PC-9 (cell line): ENCODE measurements at places on chromosomes 3 and 15. TPM values are rescaled to one million over a fixed set of nuclear protein-coding genes. Genes with fewer than 3 reads are reported as not detected.

The SIAH2 gene
- 19.4 and 20.3 TPM in 2 replicates for total RNA-seq

The BFSP2 gene
- not detected in 2 replicates for total RNA-seq

The PCOLCE2 gene
- total RNA-seq = 1.5 and 2.5 TPM in 2 replicates

The FBXW12 gene
- total RNA-seq = not detected in 2 replicates

The TRPM1 gene
- total RNA-seq = not detected in 2 replicates

The ANKUB1 gene
- not detected in 2 replicates for total RNA-seq

The CCDC80 gene
- 142 and 162 TPM in 2 replicates for total RNA-seq

The SPATA12 gene
- 0.43 and 0.57 TPM in 2 replicates for total RNA-seq

The CHL1 gene
- not detected in 2 replicates for total RNA-seq

The CLDN1 gene
- 25.9 and 27.1 TPM in 2 replicates for total RNA-seq

The TRAIP gene
- total RNA-seq = 18.1 and 20.6 TPM in 2 replicates

The LRTM1 gene
- total RNA-seq = not detected in 2 replicates

The KAT2B gene
- 2.5 and 3.2 TPM in 2 replicates for total RNA-seq

DNA sequence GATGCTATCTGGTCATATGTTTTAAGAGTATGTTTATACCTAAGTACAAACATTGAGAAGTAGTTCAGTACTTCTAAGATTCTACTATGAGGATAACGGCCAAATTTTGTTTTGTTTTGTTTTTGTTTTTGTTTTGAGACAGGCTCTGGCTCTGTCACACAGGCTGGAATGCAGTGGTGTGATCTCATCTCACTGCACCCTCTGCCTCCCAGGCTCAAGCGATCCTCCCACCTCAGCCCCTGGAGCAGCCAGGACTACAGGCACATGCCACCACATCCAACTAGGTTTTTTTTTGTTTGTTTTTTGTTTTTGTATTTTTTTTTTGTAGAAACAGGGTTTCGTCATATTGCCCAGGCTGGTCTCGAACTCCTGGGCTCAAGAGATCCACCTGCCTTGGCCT is 47.5 kb upstream of the RPS17 start:
- DNase-seq = no peak

GRCh38 chr3:102450976-102451375 is 16.2 kb downstream of the ZPLD1 start:
- DNase-seq = no peak

DNA sequence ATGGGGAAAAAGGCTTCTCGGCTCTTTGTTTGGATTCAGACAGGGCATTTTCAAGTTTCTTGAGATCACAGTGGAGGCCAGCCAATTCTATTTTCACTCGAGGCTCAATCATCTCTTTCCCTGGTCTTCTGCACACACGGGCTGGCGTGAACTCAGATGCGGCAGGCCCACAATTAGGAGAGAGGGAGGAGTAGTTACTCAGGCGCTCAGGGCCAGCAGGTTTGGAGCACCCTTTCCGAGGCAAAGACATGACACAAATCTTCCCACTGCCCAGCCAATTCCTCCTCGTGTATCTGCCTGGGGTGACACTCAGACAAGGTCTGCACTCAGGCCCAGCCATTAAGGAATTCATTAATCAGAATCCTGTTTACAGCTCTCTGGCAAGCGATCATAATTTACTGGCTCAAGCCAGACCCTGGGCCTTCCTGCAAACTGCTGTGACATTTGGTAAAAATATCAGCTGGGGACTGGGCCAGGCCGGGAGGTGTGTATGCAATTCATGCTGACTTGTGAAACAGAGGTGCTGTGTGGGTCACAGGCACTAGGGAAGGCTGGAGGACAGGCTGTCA is 68.1 kb upstream of the TLE3 start:
- DNase-seq = no peak

DNA sequence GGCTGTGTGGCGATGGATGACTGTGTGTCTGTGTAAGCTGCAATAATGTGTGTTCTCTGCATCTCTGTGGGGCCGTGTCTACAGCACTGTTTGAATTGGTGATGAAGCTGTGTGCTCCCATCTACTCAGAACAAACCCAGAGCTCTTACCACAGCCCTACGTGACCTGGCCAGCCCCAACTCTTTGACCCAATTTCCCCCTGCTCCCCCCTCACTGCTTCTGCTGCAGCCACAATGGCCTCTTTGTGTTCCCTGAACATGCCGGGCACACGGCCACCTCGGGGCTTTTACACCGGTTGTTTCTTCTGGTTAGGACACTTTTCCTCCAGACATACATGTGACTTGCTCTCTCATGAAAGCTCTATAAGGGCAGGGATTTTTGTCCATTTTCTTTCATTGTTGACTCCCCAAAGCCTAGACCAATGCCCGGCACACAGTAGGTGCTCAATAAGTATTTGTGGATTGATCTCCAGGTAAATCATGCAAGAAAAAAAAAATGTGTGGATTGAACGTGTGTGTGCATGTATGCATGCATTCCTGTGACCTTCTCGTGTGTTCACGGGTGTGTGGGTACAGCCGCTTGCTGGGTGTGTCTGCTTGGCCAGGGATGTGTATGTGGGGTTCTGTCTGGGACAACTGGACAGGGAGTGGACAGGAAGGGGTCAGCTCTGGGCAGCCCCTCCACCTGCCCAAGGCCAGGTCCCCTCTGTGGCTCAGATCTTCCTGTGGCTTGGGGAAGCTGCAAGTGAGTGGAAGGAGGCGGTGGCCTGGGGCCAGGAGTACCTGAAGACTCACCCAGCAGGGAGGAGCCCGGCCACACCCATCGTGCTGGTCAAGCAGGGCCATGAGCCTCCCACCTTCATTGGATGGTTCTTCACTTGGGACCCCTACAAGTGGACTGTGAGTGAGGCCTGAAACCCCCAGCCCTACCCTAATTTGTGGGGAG is 14.8 kb downstream of the VILL start:
- no peak for DNase-seq

GRCh38 chr3:166283840-166284239 is 446.6 kb upstream of the BCHE start:
- DNase-seq = peak; percentile 26

DNA sequence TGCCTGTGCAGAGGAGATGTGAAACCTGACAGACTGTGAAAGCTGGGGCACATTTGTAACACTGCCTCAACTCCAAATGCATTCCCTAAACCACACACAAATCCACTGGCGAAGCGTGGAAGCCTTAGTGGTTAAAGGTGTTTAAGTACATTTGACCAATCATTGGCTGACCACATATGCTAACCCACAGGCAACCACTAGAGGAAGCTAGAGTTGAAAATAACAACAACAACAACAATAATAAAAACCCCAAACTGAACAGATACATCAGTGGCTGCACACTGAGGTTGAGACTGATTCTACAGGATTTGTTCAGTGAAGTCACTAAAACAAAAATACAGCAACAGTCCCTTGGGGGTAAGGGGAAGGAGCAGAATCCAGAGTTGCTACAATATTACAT is 129.7 kb downstream of the TJP1 start:
- DNase-seq = no peak

DNA sequence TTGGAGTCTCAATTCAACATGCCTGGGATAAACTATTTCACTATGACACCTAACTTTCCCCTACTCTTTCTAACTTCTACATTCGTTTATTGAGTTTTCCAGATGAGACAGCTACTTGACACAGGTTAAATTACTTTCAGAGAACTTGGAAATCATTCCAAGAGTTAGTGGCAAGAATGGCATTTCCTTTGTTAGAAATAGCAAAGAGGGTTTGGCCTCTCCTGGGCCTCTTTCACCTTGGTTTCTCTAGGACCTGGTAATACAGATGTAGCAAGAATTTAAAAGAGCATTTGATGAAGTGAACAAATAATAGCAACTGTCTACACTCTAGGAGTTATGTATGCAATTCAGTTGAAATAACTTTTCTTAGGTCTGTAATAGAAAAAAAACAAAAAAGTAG is 748.9 kb downstream of the MECOM start:
- no peak for DNase-seq

DNA sequence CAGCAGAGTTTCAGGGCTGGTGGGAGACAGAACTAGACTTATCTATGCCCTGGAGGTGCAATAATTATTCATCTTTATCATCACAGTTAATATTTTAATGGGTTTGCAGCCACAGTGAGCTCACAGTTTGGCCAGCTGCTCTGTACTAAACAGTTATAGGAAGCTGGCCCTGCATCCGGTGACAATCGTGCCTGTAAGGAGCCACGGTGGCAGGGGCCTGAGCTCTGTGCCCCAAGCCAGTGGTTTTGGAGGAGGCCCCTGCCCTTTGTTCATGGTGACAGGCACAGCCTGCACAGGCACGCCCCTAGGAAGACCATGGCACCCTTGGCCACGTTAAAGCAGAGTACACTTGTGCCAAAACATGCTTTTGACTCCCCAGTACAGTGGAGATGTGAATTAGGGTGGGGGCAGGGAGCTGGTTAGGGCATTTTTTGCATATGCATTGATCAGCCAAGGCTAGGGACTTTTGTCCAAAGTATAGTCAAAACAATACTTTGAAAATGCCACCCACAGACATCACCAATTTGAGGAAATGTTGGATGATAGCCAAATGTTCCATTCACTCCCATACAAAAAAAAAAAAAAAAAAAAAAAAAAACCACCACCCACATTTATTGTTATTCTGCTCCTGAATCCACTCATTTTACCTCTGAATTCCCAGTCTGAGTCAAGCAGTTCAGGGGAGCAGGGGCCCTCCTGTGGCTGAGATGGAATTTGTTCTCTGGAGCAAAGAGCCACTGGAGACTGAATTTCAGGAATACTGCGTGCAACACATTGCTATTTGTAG is 3.4 kb upstream of the RFTN1 start:
- no peak for DNase-seq

DNA sequence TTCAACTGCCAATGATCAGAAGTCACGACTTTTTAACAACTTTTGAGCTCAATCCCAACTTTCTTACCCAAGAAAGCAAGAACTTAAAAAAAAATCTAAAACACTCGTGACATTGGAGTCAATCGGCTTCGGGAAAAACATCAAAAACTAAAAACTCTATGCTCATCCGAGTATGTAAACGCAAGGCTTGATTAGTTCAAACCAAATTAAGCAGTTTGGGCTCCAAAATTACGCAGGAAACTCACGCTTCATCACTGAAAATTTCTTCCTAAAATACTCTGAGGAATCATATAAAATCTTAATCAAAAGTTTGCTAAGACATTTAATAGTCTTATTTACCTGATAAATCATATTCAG is 1.6 kb downstream of the TRA2B start:
- DNase-seq = no peak

DNA sequence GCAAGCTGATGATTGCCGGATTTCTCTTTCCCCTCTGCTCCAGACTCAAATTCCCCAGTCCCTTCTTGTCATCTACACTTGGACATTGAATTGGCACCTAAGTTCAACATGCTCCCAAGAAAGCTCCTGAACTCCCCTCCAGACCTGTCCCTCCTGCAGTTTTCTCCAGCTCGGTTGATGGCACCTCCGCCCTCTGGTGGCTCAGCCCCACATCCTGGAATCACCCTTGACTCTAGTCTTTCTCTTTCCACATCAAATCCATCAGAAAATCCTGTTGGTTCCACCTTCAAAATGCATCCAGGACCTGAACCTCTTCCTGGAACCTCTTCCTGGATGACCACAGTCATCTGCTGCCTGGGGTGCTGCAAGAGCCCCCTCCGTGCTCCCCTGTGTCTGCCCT is 60.1 kb downstream of the RASGRF1 start:
- no peak for DNase-seq

DNA sequence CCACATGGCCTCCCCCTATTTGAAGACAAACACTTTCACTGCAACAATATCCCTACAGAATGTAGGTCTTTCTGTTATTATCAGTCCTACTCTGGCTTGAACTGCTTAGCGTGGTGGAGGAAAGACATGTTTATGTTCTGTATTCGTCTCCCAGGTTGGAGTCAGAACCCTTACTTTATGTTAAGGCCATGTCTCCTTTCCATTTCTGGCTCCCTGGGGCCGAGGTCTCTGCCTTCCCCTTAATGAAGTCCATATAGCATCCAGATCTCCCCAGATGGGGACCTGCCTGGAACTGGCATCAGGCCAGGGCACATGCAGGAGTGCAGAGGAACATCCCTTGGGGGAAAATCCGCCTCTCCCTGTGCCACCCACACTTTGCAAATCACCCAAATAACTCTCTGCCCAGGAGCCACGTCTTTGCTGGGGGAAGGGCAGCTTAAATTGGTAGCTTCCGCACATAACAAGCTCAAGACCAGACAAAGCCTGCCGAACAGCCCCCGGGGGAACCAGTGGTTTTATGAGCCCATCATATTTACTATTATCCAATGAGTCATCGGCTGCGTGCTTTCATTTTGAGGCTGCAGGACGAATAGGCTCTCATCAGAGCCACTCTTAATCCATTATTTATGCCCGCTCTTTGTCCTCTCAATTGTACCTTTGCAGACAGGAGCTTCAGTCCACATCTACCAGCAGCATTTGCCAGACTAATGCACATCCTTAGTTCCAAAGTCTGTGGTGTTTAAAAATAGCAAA is 237.0 kb downstream of the UACA start:
- DNase-seq = peak; percentile 60

DNA sequence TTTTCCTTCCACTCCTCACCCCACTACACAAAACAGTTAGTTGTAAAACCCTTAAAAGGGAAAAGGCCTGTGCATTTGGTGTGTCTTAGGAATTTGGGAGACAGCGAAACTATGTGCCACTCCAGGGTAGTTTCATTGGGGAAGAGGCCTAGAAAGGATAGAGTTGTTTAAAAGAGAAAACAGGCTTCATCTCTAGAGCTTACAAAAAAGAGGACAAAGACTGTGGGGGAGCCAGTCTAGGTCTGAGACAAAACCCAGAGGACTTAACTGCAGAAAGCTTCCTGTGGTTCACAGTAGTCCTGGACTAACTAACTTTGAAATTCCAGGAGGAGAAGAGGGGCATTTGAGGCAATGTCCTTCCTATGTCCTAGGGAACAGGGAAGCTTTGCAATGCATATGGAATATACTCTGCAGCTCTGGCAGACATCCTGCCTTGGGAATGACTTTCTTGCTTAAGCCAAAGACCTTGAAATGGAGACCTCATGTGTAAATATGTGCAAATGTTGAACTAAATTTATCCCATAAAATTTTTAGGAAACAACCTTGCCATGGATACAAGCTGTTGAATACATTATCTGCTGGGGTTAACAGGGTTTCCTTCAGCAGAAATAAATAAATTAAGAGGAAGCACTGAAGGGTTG is 159.4 kb downstream of the LSAMP start:
- no peak for DNase-seq

DNA sequence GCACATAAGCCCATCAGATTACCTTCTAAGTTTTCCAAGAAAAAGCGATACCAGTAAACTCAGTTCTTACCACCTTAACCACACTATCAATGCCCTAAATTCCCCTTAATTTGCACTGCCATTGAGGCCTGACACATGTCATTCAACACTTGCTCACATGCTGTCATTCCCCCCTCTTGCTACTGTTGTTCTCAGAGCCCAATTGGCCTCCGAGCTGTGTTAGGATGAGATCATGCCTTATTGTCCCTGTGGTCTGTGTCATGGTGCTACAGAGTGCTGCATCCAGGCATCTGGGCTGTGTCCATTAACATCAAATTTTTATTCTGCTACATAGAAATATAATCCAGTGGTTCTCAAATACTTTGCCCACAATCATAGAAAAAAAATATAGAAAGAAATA is 213.6 kb downstream of the SSR3 start:
- no peak for DNase-seq

- peak; percentile 48 for DNase-seq
Measured at GRCh38 chr3:122824465-122825381, 29.9 kb downstream of the SLC49A4 start.

GRCh38 chr3:34056181-34056910 is 257.9 kb downstream of the PDCD6IP start:
- no peak for DNase-seq

GRCh38 chr15:70013656-70014313 is 83.9 kb downstream of the TLE3 start:
- no peak for DNase-seq

- peak; percentile 71 for DNase-seq
Measured at GRCh38 chr3:132135628-132136333, 101.0 kb upstream of the CPNE4 start.

- no peak for DNase-seq
Measured at GRCh38 chr15:42461261-42461660, 29.7 kb downstream of the ZNF106 start.
